ENCODE measurements at places on chromosomes 7 and 10.

DNA sequence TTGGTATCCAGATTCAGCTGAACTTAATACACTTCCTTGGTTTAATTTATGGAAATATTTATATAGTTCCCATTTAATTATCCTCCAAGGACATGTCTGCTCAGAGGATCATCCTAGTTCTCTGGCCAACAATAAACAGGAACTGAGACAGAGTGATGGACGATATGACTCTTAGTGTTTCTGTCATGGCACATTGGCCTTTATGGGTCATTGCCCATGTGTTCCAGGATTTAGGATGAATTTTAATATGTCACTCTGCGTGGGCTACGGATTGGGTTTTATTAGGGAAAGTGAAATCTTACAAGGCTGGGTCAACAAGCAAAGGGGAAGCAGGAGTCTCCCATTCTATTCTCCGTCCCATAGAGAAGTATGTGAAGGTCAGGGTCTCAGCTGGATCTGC is 18.8 kb upstream of the TNPO3 start:
- no peak for DNase-seq

GRCh38 chr10:60380781-60381180 is 8.9 kb downstream of the ANK3 start:
- DNase-seq: no peak

DNA sequence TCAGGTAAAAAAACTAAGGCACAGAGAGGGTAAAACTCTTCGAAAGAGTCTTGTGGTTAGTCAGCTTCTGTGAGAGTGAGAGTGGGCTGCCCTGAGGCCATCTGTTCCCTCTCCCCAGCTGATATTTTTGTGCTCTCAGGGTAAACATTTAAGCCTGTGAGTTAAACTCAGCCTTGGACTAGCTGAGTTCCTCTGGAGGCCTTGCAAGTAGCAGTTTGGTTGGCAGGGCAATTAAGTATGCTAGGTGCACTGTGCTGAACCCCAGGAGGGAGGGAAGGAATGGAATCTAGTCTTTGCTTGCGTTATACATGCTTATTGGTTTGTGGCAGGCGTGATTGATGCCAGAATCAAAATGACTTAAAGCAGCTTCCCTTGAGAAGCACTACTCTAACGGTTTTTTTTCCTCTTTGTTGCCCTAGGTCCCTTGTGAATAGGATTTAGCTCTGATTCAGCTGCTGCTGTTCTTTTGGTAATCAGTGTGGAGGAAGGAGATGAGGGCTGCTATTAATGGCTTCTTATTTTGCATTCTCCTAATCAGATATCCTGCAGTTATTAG is 140.2 kb downstream of the AUTS2 start:
- DNase-seq: peak; percentile 76

- no peak for DNase-seq
These were observed 4.6 kb upstream of the OR2A14 start for GRCh38 chr7:144118341-144118740.

GRCh38 chr10:22620929-22621328 is 93.4 kb downstream of the PIP4K2A start:
- DNase-seq: no peak

- no peak for DNase-seq
These were observed 55.2 kb upstream of the RAB18 start for GRCh38 chr10:27448921-27449320.

- DNase-seq: no peak
These were observed 359.7 kb upstream of the PCDH15 start for GRCh38 chr10:55160655-55161283.

DNA sequence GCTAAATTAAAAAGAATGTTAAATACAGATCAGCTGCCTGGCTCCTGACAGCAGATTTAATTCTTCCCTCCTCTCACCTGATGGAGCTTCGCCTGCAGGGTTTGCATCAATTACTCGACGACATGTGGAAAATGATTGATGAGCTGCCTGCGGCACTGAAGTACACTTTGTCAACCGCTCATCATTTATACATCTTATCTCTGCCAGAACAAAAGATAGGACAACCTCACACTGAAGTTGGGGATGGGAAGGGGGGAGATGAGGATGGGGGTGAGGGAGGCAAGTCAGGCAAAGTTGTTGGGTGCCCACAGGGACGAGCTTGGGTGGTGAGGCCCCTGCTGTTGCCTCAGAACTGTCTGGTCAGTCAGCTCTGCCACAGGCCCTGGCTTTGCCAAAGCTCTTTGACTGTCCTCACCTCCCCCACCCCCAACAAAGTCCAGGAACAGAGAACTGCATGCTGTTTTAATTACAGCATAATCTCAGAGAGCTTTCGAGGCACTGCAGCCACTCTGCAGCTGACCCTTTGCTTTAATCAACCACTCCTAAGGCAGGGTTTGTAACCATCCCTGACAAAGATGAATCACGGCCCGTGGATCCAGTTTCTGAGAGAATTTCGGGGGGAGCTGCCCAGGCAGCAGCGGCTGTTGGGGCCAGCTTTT is 702.3 kb downstream of the LRMDA start:
- no peak for DNase-seq

DNA sequence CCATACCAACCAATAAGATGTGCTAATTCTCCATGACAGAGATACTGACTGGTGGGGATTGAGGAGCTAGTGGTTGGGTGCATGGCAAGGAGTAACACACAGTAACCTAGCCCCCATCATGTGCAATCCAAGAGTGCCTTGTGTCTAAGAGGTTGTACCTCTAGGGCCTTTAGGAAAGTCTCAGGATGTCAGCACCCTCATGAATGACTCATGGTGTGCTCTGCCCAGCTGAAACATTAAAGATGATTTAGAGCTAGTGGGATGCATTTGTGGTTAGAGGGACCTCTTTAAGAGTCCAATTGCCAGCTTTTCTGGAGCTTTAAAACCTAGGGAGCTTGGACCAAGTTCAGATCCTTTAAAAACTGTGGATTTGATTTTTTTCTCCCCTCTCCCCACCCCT is 181.1 kb downstream of the HERPUD2 start:
- DNase-seq: no peak

DNA sequence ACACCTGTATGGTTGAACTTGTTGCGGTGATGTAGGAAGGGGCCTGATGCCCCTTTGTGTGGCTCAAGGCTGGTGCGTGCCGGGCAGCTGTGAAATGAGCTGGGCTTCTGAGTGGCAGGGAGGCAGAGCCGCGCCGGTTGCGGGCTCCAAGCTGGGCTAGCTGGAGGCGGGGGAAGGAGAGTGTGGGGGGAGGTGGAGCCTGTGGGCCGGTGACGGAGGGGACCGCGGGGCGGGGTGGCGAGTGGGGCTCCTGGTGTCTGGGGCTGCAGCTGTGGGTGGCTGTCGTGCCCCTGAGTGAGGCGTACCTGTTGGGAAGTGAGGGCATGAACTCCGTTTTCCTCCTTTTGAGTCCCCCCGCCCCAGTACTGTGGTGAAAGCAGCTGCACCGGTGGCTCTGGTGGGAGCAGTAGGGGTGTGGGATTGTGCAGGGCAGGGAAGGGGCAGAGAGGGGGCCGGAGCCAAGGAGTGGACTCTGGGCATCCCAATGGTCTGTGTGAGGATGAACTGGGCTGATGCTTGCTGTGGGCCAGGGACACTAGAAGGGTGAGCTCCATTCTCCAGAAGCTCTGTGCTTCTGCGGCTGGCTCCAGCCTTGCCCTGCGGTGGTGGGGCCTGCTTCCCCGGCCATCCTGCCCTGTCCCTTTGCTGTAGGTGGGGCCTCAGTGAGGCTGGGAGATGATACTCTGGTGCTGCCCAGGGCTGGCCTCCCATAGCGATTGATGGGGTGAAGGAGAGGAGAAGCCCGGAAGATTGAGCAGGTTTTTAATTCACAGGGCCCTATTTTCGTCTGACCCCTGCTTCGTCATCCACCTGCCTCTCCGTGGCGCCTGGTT is 41.7 kb downstream of the INPP5A start:
- DNase-seq: no peak

DNA sequence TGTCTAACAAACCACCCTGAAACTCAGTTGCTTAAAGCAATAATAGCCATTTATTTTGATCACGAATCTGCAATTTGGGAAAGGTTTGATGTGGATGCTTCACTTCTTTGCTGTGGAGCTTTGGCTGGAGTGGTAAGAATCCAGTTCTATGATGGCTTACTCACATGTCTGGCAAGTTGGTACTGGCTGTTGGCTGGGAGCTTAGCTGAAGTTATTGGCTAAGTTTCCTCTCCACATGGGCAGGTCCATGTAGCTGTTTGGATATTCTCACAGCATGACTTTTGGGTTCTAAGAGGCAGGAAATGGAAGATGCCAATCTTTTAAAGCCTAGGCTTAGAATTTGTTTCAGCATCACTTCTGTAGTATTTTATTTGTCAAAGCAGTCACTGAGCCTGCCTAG is 277.6 kb upstream of the NRP1 start:
- no peak for DNase-seq

DNA sequence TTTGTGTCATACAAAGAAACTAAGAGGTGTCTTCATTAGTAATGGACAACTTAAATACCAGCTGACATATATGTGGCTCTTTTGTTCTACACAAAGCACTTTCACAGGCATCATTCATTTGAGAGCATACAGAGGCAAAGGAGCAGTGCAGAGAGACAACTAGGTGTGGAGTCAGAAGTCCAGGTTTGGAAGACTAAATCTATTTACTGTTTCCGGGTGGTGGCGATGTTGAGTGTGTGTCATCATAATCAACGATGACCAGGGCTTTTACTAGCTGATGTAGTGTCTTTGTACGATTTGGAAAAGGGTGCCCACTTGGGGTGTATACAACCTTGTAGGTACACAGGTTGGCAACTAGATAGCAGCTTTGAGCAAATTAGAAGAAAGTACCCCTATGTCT is 195.5 kb upstream of the CCDC6 start:
- DNase-seq: no peak
